ENCODE measurements at places on chromosomes 12 and 14. TPM values are rescaled to one million over a fixed set of nuclear protein-coding genes. Genes with fewer than 3 reads are reported as not detected.

- no peak for DNase-seq
These were observed 1.4 kb upstream of the ARID2 start for GRCh38 chr12:45727980-45728629.

- DNase-seq, result no peak
These were observed 597 bp downstream of the RNF31 start for GRCh38 chr14:24147761-24148428.

DNA sequence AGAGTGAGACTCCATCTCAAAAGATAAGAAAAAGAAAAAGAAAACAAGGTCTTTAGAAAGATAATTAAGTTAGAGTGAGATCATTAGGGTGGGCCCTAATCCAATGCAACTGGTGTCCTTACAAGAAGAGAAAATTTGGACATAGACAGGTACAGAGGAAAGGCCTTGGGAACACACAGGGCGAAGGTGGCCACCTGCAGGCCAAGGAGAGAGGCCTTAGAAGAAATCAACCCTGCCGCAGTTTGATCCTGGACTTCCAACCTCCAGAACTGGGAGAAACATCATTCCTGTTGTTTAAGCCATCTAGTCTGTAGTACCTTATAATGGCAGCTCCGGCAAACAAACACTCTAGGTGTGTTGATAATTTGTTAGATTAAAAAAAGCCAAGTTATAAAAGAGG lies 491.9 kb downstream of the MED13L start:
- DNase-seq, result no peak

- no peak for DNase-seq
These were observed 87.4 kb downstream of the HCAR2 start for GRCh38 chr12:122615780-122616179.

FMNL3 gene
- 43.1 TPM for polyA plus RNA-seq

BMP4 gene
- polyA plus RNA-seq, result 40.8 TPM

GRCh38 chr12:116226026-116226425 lies 51.5 kb downstream of the MED13L start:
- DNase-seq, result no peak

- peak; percentile 38 for DNase-seq
These were observed 662 bp upstream of the NELL2 start for GRCh38 chr12:44876544-44877410.

GRCh38 chr12:28645891-28646290 lies 455.6 kb downstream of the CCDC91 start:
- no peak for DNase-seq

- no peak for DNase-seq
These were observed 385.8 kb downstream of the MED13L start for GRCh38 chr12:115891556-115892164.

GRCh38 chr12:63753743-63754142 lies 26.0 kb upstream of the RXYLT1 start:
- no peak for DNase-seq

SLC5A8 gene
- 44.0 TPM for polyA plus RNA-seq

DNA sequence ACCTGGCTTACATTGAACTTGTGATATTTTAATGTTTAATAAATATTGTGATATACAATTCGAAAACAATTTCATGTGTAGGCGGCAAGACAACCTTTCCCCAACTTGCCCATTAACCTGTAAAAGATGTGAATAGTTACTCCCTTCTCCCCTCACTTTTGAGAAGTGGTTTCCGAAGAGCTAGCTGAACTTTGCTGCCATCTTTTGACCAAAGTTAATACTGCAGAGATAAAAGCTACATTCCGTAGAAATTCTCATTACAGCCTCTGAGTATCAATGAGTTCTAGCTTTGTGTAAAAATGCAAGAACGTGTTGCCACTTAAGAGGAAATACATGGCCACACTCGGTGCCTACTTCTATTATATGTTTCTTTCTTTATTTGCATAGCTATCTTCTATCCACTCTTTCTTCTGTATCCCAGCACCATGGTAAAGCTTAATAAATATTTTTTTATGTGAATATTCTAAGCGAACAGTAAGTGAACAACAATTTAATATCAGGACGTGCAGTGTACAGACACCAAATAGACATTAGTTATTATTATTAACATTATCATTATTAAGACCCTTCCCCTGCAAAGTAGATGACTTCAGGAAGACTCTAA lies 105.1 kb upstream of the TMEM260 start:
- no peak for DNase-seq

- DNase-seq, result no peak
These were observed 225.4 kb upstream of the KITLG start for GRCh38 chr12:88805692-88806091.

GRCh38 chr12:107241411-107241810 lies 148.1 kb upstream of the CRY1 start:
- DNase-seq, result no peak

DNA sequence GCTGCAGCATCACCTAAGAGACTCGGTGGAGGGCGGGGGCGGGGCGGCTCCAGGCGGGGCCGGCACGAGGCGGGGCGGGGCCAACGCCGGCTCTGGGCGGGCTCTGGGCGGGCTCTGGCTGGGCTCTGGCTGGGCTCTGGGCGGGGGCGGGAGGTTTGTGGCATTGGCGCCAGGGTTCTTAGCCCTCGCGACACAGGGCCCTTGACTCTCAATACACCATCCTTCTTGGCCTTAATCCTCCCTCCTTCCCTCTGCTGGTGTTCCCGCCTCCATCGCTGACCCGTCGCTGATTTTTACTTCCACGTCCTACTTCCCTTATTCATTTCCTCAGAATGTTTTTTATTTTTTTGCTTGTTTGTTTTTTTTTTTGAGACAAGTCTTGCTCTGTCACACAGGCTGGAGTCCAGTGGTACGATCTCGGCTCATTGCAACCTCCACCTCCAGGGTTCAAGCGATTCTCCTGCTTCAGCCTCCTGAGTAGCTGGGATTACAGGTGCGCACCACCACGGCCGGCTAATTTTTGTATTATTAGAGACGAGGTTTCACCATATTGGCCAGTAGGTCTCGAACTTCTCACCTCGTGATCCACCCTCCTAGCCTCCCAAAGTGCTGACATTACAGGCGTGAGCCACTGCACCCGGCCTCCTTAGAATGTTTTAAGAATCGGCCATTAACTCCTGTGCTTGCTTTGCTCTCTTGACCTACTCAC lies at the start of gene BLTP3B:
TSS of gene BLTP3B (minus strand) at position 24 of the 709 bp plus-strand sequence. CDS start 239 bp downstream, outside the sequence.
- DNase-seq, result peak; percentile 70

KCNJ8 gene
- 21.1 TPM for polyA plus RNA-seq

DNA sequence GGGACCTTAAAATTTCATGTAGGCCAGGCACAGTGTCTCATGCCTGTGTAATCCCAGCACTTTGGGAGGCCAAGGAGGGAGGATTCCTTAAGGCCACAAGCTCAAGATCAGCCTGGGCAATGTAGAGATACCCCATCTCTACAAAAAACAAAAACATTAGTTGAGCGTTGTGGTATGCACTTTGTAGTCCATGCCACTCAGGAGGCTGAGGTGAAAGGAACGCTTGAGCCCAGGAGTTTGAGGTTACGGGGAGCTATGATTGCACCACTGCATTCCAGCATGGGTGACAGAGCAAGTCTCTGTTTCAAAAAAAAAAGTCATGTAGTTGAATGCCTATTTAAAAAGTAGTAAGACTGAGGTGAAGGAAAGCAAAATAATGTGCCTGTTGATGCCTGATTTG lies 83.5 kb downstream of the TTC6 start:
- DNase-seq, result no peak

TMED8 gene
- polyA plus RNA-seq, result 22.2 TPM

DNA sequence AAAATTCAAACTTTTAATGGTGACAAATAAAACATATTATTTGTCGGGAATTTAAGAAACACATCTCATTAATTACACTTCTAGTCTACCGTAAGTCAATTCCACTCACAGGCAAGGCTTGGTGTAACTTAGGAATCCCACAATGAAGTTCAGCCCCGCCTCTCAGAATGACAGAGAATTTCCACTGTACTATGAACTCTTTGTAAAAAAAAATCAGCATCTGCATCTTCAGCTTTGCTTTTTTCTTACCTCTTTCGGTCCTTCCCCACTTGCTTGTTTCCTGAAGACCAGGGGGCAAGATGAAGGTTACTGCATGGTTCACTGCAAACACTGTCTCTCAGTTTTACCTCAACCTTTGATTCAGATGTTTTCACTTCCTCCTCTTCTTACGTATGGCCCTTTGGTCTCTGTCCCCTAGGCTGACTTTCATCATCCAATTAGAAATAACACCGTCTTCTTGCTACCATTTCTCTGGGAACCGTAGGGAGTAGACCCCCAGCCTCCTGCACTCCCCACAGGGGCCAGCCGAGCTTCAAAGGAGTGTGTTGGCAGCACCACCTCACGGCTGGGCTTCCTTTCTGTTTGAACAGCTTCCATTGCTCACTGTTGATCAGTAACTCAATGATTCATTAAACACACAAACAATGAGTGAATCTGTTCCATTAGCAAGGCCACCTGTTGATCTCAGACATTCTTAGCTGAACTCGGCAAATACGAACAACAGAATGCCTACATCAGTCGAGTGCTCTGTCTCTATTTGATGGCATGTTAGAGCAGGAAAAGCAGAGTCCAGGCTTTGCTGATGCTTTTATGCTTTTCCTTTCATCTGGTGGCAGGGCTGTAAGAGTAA lies 343.0 kb downstream of the BMP4 start:
- no peak for DNase-seq

DNA sequence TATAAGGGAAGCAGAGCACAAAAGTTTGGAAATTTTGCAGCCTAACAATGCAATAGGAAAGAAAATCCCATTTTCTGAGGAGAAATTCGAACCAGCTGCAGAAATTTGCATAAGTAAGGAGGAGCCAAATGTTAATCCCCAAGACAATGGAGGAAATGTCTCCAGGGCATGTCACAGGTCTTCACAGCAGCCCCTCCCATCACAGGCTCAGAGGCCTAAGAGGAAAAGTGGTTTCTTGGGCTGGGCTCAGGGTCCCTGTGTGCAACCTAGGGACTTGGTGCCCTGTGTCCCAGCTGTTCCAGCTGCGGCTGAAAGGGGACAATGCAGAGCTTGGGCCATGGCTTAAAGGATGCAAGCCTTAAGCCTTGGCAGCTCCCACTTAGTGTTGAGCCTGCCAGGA lies 190.0 kb downstream of the MDGA2 start:
- DNase-seq, result no peak

- no peak for DNase-seq
These were observed 57.9 kb downstream of the ANO6 start for GRCh38 chr12:45273717-45274271.

RASSF9 gene
- 16.1 TPM for polyA plus RNA-seq

JPH4 gene
- polyA plus RNA-seq, result 9.1 TPM

GRCh38 chr14:23561259-23561658 lies 5.2 kb downstream of the THTPA start:
- no peak for DNase-seq

DNA sequence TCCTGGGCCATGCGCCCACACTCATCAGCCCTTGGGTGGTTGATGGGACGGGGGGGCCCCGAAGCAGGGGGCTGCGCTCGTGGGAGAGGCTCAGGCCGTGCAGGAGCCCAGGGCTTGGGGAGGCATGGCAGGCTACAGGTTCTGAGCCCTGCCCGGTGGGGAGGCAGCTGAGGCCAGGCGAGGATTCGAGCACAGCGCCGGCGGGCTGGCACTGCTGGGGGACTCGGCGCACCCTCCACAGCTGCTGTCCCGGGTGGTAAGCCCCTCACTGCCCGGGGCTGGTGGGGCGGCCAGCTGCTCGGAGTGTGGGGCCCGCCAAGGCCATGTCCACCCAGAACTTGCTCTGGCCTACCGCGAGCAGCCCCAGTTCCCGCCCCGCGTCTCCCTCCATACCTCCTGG lies 295.8 kb upstream of the SEL1L start:
- DNase-seq, result no peak

Measured in right renal cortex interstitium (tissue), 3 donors.